A172 (cell line): ENCODE measurements at places on chromosomes 6 and 20.

GRCh38 chr6:34981951-34982350 lies 92.9 kb downstream of the ANKS1A start:
- peak; percentile 18 for DNase-seq

- DNase-seq = no peak
Measured at GRCh38 chr6:110900028-110900598, 25.5 kb downstream of the AMD1 start.

GRCh38 chr6:10720265-10720959 lies 2.5 kb upstream of the TMEM14C start:
- no peak for DNase-seq

DNA sequence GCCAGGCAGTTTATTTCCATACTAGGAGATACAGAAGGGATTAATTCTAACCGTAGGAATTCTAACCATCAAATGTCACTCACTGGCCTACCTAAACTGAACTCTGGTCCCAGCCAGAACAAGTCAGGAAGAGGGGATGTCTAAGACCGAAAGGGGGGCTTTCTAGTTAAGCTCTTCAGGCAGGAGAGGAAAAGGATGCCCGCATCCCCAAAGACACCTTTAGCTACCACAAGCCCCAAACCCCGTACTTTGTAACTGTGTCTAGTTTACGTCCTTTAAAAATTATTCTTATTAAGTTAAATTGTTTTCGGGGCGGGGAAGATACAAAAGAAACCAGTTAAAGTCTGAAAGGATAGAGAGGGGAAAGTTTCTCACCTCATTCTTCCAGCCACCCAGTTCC lies 1.2 kb upstream of the ZNF76 start:
- no peak for DNase-seq

DNA sequence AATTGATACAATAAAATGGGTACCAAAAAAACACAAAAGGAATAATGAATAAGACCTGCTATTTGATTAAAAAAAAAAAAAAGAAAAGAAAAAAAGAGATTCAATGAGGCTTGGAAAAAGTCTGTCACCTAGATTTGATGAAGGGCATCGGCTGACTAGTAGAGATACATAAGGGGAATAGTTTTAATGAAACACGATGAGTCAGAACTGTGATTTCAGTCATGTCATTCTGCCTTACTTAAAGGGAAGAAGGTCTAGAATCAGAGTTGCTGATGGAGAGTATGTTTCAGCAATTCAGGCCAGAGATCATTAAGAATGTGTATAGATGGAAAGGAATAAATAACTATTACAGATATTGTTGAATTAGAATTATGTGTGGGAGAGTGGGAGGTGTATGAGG lies 565.9 kb upstream of the RNF217 start:
- peak; percentile 5 for DNase-seq

DNA sequence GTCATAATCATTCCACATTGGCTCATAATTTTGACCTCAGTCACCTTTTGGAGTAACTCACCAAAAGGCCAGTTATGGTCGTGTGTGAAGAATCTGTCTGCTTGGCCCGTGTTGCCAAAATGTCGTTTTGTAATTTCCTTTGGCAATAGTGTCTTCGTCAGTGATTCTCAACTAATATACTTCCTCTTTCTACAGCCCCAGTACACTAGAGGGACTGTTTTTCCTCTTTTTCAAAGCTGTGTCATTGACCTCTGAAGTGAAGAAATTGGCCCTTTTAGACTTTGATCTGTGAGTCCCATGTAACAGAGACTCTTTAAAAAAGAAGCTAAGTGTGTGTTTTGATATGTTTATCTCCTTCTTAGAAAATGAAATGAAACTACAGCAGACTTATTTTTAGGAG lies 5.2 kb downstream of the FOXO3 start:
- DNase-seq = peak; percentile 20

GRCh38 chr20:19336631-19337030 lies 124.2 kb downstream of the SLC24A3 start:
- no peak for DNase-seq

- peak; percentile 6 for DNase-seq
Measured at GRCh38 chr6:39029156-39030011, 19.2 kb upstream of the GLP1R start.

- DNase-seq = no peak
Measured at GRCh38 chr6:53813096-53813495, 18.3 kb downstream of the LRRC1 start.

DNA sequence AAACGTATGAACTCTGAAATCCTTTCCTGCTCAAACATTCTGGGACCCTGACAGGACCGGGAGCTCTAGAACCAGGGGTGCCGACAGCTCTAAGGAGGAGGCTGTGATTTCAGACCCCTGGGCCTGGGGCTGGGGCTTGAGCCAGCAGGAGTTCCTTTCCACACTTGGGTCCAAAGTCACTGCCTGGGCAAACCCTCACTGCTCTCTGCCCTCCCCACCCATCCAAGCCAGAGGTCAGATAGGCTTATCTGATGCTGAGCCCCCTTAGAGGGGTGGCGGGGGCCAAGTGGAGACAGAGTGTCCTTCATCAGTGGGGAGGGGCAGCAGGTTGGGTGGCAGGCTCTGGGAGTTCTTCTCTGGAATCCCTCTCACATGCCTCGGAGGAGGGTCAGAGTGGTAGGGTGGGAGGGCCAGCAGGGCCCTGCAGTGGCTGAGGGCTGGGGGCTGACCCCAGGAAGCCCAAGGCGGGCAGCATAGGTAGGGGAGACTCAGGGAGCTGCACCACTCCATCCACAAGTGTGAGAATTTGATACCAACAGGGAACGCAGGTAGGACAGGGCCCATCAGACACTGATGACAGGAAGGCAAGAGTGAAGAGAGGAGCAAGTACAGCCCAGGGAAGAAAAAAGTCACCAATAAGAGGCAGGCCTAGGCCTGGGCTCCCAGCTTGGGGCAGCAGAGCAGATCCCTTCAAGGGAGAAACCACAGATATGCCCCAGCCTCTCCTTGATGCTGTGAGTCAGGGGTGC lies 121.0 kb downstream of the MRPL14 start:
- no peak for DNase-seq

DNA sequence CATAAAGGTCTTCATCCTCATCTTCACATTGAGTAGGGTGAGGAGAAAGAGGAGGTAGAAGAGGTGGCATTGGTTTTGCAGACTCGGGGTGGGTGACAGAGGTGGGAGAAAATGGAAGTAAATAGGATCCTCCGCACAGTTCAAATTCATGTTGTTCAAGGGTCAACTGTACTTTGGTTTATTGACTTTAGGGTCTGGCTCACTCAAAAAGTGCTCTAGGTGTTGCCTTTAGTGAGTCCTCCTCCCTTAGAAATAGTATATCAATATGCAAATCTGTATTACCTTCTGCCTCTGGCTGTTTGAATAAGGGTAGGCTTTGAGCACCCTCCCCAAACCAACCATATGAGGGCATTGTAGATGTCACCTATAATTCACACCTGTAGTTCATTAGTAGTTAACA lies 54.7 kb downstream of the KIF6 start:
- no peak for DNase-seq

DNA sequence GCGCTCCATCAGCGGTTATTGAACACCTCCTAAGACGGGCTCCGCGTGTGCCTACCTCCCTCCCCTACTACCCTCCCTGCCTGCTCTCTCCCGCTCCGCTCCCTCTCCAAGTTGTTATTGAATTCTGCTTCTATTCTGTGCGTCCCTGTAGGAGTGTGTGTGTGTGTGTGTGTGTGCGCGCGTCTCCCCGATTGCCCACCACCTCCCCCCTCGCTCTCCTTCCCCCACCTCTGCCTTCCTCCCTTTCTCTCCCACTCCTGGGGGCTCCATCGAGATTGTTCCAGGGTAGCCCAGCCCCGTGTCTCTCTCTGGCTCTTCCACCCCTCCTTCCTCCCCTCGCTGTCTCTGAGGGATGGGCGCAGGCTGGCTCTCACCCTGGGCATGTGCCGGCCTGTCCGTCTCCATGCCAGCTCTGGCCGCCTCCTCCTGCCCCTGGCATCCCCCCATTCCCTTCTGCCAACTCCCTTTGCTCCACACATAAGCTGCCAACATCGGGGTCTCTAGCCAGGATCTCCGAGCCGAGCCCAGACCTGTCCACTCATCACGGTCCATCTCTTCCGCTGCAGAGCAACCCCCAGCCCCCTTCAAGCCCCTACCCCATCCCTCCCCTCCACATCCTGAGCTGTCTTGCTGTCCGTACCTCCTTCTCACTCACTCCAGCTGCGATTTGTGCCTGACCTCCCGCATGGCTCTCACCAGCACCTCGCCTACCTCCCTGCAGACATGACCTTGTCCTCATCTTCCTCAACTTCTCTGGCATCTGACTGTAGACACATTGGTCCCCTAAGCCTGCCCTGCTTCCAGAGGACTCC lies 68.5 kb downstream of the SRC start:
- DNase-seq = no peak

DNA sequence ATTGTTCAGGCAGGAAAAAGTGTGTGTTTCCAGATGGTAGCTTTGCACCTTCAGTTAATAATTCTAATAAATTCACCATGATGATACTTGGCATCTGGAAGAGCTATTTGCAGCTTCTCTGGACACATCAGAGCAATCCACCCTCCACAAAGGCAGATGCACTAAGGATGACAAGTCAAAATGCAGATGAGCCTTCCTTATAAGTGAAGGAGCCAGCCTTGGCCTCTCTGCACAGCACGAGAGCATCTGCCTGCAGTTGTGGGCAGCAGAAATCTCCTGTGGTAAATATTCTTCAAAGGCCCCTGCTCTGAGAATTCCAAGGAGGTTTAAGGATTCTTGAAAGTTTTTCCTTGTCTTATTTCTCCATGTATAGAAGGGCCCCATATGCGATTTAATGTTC lies 6.9 kb upstream of the POM121L2 start:
- DNase-seq = no peak

- DNase-seq = no peak
Measured at GRCh38 chr6:105519954-105520353, 117.1 kb upstream of the PREP start.

DNA sequence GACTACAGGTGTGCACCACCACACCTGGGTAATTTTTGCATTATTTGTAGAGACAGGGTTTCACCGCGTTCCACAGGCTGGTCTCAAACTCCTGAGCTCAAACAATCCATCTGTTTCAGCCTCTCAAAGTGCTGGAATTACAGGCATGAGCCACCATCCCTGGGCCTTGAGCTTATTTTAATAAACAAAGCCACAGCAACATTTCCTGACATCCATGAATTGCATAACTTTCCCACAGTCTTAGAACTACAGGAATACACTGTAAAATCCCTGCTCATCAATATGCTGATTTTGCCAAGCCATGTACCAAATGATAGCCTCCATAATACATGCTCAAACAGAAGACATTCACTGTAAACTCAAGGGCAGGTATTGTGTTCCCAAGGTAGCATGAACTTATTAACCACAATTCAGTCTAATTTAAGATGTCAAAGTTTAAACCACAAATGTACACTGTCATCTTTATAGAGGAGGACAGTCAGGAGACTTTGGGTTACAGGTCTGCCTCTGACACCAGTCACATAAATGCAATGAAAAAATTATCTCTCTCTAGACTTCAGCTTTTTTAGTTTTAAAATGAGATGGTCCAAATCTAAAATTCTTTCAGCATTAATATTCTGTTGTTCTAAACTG lies 40.0 kb downstream of the NUDT3 start:
- DNase-seq = no peak

DNA sequence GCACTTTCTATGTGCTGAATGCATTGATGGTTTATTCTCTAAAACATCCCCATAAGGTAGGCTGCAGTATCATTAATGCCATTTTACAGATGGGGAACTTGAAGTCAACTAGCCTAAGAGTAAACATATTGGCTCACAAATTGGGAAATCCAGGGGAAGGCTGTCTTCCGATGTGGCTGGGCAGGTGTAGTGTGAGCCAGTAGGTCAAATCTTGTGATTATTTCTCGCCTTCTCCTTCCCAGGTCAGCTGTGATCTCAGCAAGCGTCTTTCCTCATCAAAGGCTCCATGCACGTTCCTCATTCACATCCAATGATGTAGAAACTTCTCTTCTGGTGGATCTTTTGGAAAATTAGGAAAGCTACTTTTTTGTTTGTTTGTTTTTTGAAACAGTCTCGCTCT lies 94.1 kb upstream of the SHLD1 start:
- no peak for DNase-seq

DNA sequence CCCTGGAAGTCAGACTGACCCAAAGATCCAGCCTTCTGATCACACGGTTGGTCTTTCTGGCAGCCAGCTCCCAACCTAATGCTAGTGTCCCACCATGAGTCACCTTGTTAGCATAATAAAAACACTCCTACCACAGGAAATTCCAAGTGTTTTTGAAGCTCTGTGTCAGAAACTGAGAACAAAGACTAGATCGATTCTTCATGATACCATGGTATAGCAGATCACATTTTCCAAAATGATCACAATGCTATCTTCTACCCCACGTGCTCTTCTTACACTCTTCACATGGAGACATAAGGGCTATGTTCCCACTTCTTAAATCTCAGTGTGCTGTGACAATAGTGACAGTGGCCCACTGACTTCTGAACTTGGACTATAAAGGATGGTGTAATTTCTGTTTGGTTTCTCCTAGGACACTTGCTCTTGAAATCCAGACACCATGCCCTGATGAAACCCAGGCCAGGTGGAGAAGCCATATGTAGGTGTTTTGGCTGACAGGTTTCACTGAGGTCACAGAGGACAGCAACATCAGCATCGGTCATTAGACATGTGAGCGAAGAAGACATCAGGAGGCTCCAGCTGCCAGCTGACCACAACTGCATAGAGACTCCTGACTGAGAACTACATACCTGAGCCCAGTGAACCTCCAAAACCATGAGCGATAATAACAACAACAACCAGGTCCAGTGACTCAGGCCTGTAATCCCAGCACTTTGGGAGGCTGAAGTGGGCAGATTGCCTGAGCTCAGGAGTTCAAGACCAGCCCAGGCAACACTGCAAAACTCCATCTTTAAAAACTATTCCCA lies 57.5 kb downstream of the MKKS start:
- no peak for DNase-seq

DNA sequence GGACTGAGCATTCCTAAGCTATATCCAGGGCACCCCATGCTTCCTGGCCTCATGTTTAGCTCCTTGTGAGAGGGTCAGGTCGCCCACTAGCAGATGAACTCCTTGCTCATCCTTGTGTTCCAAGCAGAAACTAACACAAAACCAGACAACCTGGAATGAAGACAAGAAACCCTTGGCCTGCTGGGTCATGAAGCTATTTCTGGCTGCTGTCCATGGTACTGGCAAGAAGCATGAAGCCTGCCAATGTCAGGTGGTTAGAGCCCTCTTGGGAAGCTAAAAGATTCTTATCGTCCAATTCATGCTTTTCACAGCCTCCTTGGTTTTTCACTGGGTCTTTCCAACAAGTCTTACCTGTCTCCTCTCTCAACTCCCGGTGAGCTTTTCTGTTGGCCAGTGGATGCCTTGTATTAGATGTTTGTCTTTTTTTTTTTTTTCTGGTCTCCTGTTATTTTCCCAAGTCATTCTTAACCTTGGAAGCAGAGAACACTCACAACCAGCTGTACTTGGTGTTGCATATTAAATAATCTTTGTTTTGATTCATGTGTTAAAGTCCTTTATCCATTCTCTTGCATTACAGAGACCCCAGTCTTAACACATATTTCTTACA lies 180.3 kb downstream of the ANKRD60 start:
- DNase-seq = peak; percentile 60

- no peak for DNase-seq
Measured at GRCh38 chr6:146286961-146287360, 256.7 kb upstream of the RAB32 start.

- no peak for DNase-seq
Measured at GRCh38 chr20:61404303-61404702, 152.2 kb downstream of the CDH4 start.

- no peak for DNase-seq
Measured at GRCh38 chr6:155270561-155271091, 6.8 kb downstream of the CLDN20 start.

- DNase-seq = no peak
Measured at GRCh38 chr6:39053854-39054576, 5.4 kb downstream of the GLP1R start.
